HEK293T (cell line): ENCODE measurements at places on chromosomes 4 and X.

- no peak for DNase-seq
Measured at GRCh38 chrX:57651169-57651919, 28.7 kb downstream of the NLRP2B start.

GRCh38 chr4:41400296-41400695 is 137.7 kb upstream of the LIMCH1 start:
- DNase-seq = no peak

DNA sequence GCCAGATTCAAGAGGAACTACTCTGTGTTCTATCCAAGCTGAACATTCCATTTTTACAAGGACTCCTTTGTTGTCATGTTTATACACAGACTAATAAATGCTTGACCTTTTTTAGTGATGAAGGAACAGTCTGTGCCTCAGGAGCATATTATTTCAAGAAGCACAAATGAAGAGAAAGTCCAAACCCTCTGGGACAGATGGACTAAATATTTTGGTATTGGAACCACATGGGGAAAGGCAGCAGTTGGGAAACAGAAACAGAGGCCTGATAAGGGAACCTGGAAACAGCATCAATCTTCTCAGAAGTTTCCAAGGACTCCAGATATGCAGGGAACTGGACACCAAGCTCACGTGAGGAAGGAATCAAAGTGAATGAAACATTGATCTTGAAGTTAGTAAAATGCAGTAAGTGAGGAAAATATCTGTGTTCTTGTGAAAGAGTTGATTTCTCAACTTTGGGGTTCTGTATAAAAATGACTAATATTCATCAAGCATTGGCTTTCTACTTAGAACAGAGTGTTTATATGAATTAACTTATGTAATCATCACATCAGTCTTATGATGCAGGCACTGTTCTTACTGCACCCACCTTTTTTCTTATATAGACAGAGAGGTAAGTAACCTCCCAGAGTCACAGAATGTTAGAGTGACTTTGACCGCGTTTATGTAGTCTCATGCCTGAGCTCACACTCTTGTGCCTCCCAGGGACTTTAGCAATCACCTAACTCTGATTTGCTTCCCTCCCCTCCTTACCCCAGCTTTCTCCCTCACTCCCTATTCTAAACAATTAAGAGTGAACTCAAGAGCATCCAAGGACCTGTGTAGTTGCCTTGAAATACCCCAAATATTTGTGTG is 148.9 kb upstream of the JADE1 start:
- no peak for DNase-seq

DNA sequence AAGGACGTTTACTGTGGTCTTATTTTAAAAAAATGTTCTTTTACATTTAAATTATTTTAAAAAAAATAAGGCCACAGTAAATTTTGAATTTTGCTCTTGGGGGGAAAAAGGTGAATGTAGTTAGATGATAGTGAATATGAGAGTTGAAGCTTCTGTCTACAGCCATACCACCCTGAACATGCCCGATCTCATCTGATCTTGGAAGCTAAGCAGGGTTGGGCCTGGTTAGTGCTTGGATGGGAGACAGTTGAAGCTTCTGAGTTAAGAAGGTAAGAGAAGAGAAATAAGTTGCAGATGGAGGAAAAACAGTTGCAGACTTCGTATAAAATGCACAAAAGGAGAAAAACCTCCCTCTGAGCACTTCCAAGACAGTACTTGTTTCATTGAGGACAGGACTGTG is 115.6 kb upstream of the NR3C2 start:
- DNase-seq = no peak

GRCh38 chr4:7040765-7041164 is 2.4 kb upstream of the TADA2B start:
- DNase-seq = no peak

DNA sequence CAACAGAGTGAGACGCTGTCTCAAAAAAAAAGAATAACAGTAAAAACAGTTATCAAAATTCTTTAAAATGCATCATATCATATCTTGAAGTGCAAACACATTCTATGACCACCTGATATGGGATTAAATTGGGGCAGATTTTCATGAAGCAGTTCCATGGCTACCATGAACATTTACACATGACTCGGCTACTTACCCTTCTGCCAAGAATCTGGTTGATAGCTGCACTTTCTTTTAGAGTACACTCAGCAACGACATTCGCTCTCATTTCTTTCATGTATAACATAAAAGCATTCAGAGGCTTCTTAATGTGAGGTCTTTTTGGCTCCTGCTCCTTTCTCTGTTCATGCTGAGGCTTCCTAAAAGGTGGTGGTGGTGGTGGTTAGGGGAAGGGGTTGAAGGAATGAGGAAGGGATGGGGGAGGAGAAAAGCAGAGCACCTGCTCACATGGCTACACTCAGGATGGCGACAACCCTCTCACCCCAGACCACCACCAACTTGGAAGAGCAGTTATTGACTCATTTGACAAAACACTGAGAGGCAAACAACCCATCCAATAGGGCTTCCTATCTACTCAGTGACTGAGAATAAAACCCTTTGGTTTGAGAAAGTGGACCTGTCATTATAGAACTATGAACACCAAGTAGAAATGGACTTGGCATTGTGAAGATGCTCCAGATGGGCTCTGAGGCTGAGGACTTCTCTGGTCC is 88.5 kb downstream of the HADH start:
- no peak for DNase-seq

- no peak for DNase-seq
Measured at GRCh38 chr4:95877636-95878035, 37.7 kb downstream of the PDHA2 start.

DNA sequence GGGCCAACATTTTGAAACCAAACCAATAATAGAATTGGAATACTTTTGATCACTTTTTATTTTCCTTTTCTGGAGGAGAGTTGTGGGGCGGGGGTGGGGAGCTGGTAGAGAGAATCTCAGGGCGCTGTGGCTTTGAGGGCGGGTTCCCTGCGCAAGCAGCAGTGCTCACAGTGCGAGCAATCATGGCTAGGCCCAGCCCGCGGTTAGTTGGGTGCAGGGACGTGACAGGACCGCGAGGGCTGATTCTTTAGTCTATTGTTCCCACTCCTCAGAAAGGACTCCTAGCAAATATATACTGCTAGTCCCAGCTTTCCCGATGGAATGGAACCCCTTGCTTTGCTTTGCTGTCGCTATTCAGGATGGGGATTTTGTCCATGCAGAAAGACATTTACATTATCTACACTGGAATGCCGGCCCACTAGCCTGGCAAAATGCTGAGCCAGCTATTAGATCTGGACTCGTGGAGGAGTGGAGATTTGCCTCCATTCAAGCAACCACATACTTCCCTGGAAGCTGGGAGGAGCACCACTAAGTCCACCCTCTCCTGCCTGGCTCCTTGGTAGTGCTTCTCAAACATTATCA is 23.9 kb upstream of the APLN start:
- no peak for DNase-seq

DNA sequence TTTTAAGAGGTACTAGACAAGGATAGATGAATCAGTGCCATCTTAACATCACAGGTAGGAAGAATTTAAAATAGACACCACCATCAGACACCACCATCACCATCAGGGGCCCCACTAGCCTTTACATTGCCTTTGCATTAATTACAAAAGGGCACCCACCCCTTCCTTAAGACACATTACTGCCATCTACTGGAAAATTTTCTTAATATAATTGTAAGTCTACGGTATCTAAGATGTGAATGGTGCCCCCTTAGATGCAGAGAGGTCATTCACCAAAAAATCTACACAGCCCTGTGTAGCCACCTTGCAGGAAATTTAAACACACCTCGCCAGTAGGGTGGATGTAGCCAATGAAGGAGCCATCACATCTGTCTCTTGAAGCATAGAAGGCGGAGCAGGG is 184.1 kb downstream of the MID1IP1 start:
- peak; percentile 19 for DNase-seq

GRCh38 chr4:16916719-16917337 is 18.4 kb upstream of the LDB2 start:
- peak; percentile 73 for DNase-seq

DNA sequence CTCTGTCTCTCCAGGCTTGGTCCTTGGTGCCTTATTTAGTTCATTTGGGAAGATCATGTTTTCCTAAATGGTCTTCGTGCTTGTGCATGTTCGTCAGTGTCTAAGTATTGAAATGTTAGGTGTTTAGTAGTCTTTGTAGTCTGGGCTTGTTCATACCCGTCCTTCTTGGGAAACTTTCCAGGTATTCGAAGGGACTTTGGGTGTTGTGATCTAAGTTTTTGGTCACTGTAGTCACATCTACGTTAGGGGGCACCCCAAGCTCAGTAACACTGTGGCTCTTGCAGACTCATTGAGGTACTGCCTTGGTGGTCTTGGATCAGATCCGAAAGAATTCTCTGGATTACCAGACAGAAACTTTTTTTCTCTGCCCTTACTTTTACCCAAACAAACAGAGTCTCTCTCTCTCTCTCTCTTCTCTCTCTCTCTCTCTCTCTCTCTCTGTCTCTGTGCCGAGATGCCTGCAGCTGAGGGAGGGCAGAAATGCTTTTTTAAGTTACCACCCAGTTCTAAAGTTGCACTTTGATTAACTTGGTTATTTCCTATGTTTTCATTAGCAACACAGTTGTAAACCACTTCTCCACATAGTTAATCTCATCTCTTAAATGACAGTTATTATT is 67.6 kb upstream of the SLC7A3 start:
- no peak for DNase-seq

- no peak for DNase-seq
Measured at GRCh38 chrX:13690836-13691235, 1.9 kb downstream of the RAB9A start.

- no peak for DNase-seq
Measured at GRCh38 chr4:119139311-119139710, 3.7 kb downstream of the MYOZ2 start.

- DNase-seq = no peak
Measured at GRCh38 chr4:105651884-105652283, 56.6 kb downstream of the INTS12 start.

DNA sequence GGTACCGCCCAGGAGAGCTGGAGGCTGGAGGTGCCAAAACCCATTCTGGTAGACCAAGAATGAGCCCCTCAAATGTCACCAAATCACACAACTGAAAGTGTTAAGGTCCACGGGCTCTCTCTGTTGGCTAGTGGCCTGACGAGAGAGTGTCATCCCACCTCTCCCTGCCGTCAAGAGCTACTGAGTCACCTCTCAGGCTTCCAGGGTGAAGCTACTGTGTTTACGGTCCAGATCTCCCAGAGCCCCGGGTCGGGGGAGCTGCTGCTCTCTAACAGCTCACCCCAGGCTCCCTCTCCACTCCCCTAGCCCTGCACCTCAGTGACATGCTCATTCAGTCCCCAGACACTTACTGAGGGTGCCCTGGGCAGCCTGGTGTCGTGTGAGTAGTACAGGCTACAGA is 59.2 kb downstream of the ADGRG2 start:
- DNase-seq = no peak

DNA sequence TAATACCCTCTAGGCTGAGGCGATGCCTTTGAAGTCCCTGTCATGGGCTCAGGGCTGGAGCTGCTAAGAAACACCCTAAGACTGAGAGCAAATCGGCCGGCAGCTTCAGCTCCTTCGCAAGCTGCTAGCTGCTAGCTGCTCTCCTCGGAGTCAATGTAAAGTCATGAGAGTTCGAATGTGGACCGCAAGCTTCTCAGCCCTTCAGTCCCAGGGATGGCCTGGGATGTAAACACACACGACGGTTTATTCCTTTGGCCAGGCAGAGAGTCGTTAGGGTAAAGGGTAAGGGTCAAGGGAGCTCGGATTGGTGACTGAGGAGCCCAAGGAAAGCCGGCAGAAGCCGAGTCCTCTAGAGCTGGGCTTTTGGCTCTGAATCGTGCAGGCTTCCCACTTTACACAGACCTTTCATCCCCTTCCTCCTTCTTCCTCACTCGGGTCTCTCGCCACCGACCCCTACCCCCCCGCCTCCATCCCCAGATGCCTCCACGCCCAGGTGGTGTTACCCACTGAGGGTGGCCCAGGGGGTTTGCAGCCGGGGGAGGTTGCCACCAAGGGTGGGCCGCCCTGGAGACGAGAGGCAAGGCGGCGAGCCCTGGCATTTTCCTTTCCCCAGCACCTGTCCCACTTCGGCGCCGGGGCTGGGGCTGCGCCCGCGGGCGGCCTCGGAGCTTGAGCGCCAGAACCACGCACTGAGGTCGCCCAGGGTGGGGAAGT is 3.1 kb upstream of the BCORL1 start:
- no peak for DNase-seq

DNA sequence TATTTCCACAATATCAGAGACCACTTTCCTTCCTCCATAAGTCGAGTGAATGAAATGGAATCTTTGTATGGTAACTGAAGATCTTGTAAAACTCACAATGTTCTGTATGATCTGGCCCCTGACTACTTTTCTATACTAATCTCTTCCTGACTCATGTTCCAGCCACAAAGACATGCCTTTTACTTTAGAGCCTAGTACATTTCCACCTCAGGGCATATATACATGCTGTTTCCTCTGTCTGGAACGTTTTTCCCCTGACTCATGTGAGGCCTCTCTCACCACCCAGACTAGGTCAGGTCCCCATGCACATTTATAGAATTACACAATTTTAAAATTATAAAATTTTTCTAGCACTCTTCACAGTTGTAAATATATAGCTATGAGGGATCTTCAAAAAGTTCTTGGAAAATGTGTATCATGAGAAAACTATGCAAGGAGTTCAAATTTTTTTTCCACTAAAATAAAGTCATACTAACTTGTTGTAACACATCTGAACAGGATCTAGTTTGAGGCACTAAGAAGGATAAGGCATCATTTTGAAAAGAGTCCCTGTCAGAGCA is 208.8 kb downstream of the SH2D1A start:
- DNase-seq = no peak

- DNase-seq = no peak
Measured at GRCh38 chr4:129378364-129378763, 282.4 kb downstream of the C4orf33 start.

DNA sequence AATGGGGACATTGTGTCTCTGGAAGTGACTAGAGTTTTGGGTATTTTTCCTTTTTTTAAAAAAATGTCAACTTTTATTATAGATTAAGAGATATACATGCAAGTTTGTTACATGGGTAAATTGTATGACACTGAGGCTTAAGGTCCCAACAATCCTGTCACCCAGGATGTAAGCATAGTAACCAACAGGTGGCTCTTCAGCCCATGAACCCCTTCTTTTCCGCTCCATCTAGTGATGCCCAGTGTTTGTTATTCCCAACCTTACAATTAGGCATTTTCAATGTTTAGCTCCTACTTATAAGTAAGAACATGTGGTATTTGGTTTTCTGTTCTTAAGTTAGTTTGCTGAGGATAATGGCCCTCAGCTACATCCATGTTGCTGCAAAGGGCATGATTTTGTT is 102.7 kb downstream of the GRID2 start:
- no peak for DNase-seq
